ENCODE measurements at places on chromosomes 1 and 21. TPM values are rescaled to one million over a fixed set of nuclear protein-coding genes. Genes with fewer than 3 reads are reported as not detected.

DNA sequence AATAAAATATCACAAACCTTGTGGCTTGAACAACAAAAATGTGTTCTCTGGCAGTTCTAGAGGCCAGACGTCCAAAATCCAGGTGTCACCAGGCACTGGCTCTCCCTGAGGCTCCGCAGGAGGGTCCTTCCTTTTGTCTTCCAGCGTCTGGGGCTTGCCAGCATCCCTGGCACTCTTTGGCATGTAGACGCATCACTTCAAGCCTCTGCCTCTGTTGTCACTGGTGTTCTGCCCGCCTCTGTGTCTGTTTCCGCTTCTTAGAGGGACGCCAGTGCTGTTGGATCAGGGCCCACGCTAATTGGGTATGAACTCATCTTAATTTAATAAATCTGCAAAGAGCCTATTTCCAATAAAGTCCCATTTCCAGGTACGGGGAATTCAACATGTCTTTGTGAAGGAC lies 273.7 kb upstream of the C1orf174 start:
- no peaks in the 10 kb centered on the region for H3K36me3 ChIP-seq
- no peak overlapping the region for H3K4me3 ChIP-seq
- H3K27ac ChIP-seq: no peak overlapping the region
- DNase-seq: no peak

DNA sequence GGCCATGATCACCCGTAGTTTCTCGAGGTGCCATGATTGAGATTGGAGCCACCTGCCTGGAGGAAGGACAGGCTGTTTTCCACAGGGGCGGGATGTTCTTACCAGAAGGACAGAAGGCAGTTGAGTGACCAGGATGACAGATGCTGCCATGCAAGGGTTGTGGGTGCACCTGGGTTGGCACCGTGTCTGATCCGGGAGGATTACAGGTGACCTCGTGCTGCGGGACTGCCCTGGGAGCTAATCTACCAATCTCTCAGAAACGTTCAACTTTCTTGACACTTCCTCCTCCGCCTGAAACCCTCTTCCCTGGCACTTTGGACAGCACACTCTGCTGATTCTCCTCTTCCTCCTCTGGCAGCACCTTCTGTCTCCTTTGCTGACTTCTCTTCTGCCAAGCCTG lies 13.8 kb upstream of the SLC6A9 start:
- H3K27me3 ChIP-seq: no peaks in the 10 kb centered on the region
- H3K36me3 ChIP-seq: no peaks in the 10 kb centered on the region
- H3K27ac ChIP-seq: no peak overlapping the region
- DNase-seq: no peak

DNA sequence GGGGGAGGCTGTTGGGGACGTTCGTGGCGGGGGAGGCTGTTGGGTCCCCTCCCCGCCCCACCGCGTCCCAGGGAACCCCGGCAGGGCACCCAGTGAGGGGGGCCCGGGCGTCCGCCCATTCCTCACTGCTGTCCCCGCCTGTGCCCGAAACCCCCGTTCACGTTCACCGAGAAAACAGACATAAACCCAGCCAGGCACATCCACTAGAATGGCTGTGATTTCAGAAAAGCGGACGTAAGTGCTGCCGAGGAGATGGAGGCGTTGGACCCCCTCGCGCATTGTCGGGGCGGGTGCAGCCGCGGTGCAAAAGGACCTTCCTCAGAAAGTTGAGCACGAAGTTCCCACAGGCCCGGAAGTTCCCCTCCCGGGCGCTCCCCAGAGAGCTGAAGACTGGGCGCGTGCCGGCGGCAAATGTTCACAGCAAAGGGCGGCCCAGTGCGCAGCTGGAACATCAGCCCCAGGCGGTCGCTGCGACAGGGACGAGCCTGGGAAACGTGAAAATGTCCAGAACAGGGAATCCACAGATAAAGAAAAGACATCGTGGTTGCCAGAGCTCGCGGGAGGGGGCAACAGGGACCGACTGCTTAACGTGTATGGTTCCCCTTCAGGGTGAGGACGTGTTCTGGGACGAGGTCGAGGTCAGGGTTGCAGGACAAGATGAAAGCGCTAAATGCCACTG lies 18.5 kb upstream of the SAMD11 start:
- peak; percentile 85 for DNase-seq
- H3K4me1 ChIP-seq: peaks cover 36% of the 10 kb centered on the region
- H3K36me3 ChIP-seq: no peaks in the 10 kb centered on the region
- no peak overlapping the region for H3K27ac ChIP-seq
- H3K4me3 ChIP-seq: peak overlapping the region; percentile 60

DNA sequence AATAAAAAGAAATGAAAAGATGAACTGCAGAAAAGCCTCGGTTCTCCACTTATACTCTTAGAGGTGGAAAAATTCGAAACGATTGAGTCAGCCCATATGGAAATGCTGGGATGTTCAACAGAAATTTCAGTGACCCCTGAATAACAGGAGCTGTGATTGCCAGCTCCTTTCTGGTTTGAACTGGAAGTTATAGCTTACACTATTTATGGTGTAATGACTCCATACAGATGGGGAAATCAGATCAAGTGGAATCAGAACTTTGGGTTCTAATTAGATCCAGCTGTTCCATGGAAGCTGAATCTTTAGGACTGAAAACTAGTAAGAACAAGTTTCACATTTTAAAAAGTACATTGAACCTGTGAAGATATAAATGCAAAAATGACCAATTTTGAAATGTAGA lies 569.3 kb upstream of the ZRANB2 start:
- no peaks in the 10 kb centered on the region for H3K36me3 ChIP-seq
- H3K4me1 ChIP-seq: no peaks in the 10 kb centered on the region
- no peaks in the 10 kb centered on the region for H3K27me3 ChIP-seq
- no peak for DNase-seq
- no peak overlapping the region for H3K27ac ChIP-seq
- no peak overlapping the region for H3K4me3 ChIP-seq

DNA sequence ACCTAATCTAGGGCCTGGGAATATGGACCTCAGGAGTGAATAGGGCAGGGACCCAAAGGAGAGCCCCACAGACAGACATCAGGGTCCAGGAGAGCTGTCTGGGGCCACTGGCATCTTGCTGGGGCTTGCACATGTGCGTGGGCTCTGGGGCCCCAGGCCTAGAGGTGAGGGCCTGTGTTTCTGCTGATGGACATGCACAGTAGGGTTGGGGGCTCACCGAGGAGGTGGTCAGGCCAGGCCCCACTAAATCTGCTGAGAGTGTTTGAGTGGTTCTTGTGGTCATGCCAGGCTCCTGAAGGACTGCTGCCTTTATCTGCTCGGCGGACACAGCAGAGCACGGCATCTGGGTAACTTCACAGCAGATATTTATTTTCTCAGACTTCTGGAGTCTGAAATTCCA lies 87.4 kb downstream of the OBSCN start:
- H3K4me1 ChIP-seq: no peaks in the 10 kb centered on the region
- no peak overlapping the region for H3K27ac ChIP-seq
- H3K36me3 ChIP-seq: peaks cover 17% of the 10 kb centered on the region

DNA sequence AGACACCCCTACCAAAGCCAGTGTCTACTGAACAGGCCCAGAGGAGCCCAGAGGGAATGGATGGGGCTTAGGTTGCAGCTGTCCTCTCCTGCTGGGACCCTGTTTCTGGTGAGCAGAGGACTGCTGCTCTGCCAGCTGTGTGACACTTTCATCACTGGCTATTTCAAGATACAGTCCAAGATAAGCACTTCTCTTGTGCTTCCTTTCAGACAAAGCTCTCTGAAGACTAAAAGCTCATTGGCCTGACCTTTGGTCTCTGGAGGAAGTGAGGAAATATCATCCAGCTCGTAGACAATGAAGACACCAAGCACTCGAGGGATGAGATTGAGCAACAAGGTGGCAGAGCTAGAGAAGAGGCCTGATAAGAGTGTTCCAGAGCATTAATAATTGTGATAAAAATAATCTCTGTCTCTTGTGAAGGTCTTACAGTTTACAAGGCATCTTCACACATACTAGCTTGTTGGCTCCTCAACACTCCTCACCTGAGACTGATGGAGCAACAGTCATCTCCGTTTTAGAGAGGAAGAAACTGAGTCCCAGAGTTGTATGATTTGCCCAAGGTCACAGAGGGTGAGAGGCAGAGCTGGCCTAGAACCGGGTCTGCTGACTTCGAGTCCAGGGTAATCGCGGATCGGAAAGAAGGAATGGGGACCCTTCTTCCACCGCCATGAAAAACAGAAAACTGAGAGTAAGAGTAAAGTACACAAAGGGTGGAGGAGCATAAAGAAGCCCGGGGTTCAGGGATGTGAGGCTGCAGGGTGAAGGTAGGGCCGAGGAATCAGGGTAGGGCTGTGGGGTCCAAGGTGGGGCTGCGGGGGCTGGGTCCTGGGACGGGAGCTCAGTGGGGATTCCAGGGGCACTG lies 666 bp downstream of the PAFAH2 start:
- H3K4me1 ChIP-seq: peaks cover 17% of the 10 kb centered on the region
- no peaks in the 10 kb centered on the region for H3K36me3 ChIP-seq
- H3K4me3 ChIP-seq: peak overlapping the region; percentile 71
- peak overlapping the region; percentile 88 for H3K27ac ChIP-seq
- no peaks in the 10 kb centered on the region for H3K27me3 ChIP-seq

Gene SLC16A4
- total RNA-seq: 17.3 TPM

All from upper lobe of left lung (tissue), 6 donors.